ENCODE measurements at places on chromosomes 5 and 9. TPM values are rescaled to one million over a fixed set of nuclear protein-coding genes. Genes with fewer than 3 reads are reported as not detected.

The SLC36A3 gene
- not detected for total RNA-seq

The ABLIM3 gene
- total RNA-seq: 47.0 TPM

The ARID3C gene
- total RNA-seq: 0.58 TPM

The FGFR4 gene
- 0.29 TPM for total RNA-seq

The N4BP3 gene
- total RNA-seq: 0.89 TPM

The MARCOL gene
- total RNA-seq: not detected

The ZNF454 gene
- 0.53 TPM for total RNA-seq

The PDZD2 gene
- total RNA-seq: 1.4 TPM

The CCDC180 gene
- 0.29 TPM for total RNA-seq

The PRELID2 gene
- total RNA-seq: 12.7 TPM

The F2RL1 gene
- total RNA-seq: 23.6 TPM

The ECM2 gene
- 1.2 TPM for total RNA-seq

The HAVCR2 gene
- total RNA-seq: not detected

Measured in myometrial cell (primary cell).